ENCODE measurements at places on chromosomes 11 and 22.

DNA sequence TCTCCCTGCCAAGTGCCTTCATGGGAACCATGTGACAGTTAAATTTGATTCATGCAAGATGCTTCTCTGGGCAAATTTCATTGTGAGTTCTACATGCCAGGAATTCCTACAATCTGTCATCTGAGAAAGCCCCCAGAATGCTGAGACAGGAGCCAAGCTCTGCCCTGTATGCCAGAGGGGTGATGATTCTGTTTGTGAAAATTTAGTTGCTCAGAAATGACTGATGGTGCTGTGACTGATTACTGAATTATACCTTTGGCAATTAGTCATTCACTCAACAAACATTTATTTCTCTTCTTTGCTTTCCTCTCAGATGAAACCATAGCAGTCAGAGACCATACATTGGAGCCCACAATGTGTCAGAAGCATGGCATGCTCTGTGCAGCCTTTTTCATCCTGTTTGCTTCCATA, 69.0 kb upstream of the ZBED5 start:
- DNase-seq: no peak

- no peak for DNase-seq
Observed at GRCh38 chr11:61961570-61962212, 5.7 kb downstream of the FTH1 start.

GRCh38 chr11:71542879-71543777, 5.1 kb upstream of the KRTAP5-9 start:
- DNase-seq: no peak

GRCh38 chr11:77115181-77115611, 12.6 kb downstream of the OMP start:
- no peak for DNase-seq

- no peak for DNase-seq
Observed at GRCh38 chr11:133552938-133553337, 20.6 kb upstream of the OPCML start.

- no peak for DNase-seq
Observed at GRCh38 chr22:17496841-17497240, 66.5 kb upstream of the SLC25A18 start.

DNA sequence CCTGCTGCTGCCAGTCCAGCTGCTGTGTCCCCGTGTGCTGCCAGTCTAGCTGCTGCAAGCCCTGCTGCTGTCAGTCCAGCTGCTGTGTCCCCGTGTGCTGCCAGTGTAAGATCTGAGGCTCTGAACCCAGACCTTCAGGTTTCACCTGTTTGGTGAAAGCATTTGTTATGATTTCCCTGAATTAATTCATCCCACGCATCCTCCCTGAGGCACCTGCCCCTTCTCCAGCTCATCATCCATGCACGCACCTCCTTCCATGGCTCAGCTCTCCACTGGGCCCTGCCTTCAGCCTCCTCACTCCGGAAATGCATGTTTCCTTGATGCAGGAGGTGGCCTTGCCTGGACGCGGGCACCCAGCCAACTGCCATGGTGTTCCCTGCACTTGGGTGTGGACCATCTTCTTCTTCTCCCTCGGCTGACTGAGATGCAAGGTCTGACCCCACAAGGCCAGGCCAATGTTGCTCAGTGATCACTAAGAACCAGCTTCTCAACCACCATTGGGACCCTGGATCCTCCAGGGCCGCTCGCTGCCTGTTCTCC, 788 bp downstream of the KRTAP5-10 start:
- DNase-seq: no peak

DNA sequence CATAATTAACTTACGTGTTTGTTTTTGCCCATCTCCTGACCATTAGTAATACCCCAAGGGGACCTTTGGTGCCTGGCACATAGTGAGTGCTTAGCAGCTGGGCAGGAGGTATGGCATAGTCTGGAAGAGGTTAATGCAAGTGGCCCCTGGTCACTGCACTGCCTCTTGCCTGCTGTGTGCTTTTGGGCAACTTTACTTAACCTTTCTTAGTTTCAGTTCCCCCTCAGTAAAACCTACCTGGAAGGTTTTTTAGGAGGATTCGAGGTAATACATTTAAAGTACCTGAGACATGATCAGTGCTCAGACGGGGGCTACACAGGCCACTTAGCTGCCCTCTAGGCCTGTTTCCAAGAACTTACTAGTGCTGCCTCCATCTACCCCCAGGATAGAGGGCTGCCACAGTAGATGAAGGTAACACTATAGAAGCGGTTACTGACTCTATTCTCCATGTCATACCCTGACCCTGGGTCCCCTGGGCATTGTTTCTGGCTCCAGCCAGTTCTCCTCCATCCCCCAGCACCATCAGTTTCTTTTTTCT, 3.3 kb downstream of the POLD4 start:
- DNase-seq: no peak

DNA sequence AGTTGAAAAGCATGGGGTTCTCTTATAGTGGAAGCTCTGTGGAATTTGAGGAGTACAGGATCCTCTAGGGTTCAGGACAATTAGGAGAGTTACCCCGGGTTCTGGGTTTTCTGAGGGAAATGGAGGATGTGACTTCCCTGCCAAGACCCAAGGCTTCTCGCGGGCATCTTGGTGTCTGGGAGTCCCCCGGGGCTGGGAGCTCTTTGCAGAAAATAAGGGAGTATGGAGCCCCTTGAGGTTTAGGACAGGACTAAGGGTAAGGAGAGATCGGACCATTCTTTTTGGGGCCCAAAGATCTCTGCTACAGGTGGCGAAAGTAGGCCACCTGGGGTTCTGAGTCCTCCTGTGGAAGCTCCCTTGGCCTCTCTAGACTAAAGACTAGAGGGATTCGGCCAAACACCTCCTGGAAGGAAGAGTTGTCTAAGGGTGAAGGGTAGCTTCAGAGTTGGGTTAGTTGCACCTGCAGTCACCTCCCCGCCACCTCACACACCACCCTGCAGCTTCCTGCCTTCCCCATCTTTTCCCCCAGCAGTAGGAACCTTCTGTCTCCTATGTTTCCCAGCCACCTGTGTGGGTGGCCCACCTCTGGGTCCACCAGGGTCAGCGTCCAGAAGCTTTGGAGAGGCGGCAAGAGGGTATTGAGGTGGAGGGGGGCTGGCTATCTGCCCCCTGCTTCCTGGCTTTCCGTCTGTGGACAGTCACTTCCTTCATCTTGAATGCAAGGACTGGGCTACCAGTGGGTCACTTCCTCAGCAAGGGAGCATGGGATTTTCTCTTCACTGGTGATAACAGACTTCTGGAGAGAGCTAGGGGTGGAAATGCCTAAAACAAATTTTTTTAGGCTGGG, 908 bp downstream of the LIMK2 start:
- DNase-seq: no peak

- DNase-seq: no peak
Observed at GRCh38 chr11:121550247-121551030, 97.7 kb upstream of the SORL1-AS1 start.

DNA sequence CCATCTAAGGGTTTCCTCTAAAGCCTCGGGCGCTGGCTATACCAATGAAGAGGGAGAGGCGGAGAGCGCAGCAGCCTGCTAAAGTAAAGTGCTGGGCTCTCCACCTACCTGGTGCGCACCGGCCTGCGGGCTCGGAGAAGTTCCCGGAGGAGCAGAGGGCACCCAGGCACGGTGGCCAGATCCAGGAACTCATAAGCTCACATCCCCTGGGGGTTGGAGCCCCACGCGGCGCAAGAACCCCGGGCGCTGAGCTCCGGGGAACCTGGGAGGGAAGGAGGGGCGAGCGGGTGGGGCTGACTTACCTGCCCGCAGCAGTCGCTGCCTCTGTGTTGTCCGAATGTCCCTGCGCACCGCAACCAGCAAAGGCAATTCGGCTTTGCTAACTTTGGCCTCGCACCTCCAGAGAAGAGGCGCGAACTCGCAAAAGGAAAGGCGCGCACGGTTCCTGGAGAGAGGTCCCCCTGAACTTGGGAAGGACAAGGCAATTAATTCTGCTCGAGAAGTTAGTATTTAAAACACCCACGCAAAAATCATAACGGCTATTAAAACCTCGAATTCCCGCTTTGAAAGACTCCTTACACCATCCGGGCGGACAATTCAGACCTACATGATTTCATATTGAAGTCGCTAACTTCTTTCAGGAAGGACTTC, 127.6 kb upstream of the C11orf58 start:
- no peak for DNase-seq

DNA sequence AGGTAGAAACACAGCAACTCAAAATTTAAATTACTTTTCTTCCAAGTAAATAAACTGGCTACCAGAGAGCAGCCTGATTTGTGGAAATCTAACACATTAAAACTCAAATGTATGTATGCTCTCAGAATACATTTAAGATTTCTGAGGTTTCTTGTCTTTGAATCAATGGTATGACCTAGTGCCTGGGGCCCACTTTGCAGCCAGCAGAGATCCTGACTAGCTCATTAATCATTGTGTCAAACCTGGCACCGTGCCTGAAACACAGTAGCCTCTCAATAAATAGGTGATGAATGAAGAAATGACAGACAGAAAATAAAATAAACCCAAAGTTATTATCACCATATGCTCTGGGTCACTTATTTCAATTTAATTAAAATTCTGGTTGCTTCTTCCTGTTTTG, 176.2 kb upstream of the FAT3 start:
- no peak for DNase-seq

GRCh38 chr11:65419772-65420481, 2.7 kb upstream of the NEAT1 start:
- DNase-seq: no peak

DNA sequence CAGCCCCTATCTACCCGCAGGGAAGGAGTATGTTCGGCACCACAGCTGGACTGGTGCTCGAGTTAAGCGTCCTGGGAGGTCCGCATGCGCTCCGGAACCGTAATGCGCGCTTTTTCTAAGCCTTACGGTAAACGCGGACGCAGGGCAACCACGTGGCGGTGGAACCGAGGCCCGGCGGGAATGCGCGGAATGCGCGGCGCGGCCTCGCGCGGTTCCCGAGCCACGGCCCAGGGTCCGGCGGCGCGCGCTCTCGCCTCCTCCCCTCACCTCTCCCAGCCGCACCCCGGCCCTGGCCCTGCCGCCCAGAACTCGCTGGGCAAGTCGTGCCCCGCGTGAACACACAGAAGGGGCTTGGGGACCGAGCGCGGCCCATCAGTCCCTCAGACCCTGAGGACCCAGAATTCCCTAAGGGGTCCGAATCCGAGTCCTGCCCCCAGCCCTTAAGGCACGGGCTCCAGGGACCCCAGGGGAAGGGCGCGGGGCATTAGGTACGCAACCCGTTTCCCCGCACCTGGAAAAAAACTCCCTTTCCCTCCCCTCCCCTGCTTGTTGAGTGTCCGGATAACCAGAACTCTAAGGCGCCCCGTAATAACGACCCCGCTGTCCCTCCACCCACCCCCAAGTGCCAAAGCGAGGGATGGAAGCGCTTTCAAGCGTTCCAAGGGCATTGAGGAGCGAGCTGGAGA, 4.3 kb upstream of the CCND1 start:
- DNase-seq: no peak

GRCh38 chr22:22691055-22691454, 46.6 kb downstream of the GGTLC2 start:
- DNase-seq: no peak

DNA sequence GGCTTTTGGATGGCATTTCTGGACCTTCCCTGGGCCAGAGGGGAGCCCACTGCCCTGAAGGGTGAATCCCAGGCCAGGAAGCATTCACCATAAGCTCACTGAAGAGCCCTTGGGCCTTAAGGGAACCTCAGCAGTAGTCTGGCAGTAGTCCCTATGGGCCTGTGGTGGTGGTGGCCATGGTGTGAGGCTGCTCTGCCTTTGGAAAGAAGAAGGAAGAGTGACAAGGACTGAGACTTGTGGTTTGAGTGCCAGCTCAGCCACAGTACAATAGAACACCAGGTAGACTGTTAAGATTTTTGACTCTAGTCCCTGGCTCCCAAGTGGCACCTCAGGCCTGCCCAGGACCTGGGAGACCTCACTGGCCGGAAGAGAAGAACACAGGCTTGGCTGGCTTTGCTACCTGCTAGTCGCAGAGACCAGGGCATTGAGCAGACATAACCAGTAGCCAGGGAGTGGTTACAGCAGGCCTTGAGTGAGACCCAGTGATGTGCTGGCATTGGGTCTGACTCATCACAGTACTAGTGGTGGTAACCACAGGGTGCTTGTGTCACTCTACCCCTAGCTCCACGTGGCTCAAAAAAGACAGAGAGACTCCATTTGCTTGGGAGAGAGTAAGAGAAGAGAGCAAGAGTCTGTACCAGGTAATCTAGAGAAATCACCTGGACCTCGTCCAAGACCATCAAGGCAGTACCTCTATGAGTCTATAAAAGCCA, 259.8 kb upstream of the BLID start:
- DNase-seq: no peak

GRCh38 chr22:50046481-50047245, 11.4 kb downstream of the TTLL8 start:
- no peak for DNase-seq

DNA sequence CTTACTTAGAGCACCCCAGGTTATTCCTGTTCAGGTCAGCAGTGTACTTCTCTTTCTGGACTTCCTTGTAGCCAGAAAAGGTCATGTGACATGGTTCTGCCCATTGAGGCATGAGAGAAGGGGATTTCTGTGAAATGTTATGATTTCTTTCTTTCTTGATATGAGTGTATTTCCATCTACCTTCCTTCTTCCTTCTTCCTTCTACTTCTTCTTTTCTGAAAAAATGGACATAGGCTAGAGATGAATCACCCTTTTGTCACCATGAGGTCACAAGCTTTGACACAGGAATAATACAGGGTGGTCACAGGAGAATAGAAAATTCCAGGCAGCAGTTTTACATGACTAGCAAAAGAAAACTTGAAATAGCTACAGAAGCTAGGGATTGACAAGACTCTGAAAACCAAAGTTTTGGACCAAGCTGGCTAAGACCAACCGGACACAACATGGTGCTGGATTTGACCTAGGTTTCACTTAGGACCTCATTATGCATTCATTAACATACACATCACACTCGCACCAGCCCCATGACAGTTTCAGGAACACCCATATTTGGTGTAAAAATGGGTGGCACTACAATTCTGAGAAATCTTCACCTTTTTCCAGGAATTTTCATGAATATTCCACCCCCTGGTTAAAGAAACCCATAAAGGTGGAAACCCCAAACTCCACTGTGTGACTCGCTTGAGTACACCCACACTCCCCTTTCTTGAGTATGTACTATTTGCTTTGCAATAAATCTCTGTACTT, 21.2 kb upstream of the MAP6 start:
- no peak for DNase-seq

DNA sequence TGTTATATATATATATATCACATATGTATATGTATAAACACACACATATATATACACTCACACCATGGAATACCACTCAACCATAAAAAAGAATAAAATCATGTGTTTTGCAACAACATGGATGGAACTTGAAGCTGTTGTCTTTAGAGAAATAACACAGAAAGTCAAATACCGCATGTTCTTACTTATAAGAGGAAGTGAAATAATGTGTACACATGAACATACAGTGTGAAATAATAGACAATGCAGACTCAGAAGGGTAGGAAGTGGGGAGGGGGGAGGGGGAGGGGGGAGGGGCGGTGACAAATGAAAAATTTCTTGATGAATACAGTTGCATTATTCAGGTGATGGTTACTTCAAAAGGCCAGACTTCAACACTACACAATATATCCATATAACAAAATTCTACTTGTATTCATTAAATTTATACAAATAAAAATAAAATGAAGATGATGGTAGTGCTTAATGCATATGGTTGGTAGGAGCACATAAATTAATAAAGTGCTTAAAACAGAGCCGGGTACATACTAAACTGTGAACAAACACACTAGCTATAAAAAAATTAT, 5.8 kb upstream of the OR5B2 start:
- no peak for DNase-seq

- DNase-seq: no peak
Observed at GRCh38 chr22:37822079-37822833, 926 bp upstream of the GALR3 start.

GRCh38 chr11:21514316-21514715, 678.6 kb upstream of the ANO5 start:
- DNase-seq: no peak
